ENCODE measurements at places on chromosomes 13 and 19.

DNA sequence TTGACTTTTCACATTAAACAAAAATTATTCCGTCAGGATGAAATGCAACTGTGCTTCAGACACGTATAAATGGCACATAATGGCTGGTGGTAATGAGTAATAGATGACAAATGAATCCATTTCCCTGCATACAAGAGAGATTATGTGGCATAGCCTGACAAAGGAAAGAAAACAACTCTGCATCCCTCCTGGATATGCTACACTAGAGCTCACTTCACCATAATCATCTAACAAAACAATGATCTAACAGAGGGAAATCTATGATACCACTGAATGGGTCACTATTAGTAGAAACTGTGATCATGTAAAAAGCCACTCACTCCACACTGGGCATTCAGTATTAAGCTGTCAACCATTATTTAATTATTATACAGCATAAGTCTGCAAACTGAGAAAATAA lies 1498.4 kb downstream of the EFNB2 start:
- DNase-seq: no peak

GRCh38 chr19:50772476-50772875 lies 2.2 kb downstream of the GPR32 start:
- DNase-seq: no peak

DNA sequence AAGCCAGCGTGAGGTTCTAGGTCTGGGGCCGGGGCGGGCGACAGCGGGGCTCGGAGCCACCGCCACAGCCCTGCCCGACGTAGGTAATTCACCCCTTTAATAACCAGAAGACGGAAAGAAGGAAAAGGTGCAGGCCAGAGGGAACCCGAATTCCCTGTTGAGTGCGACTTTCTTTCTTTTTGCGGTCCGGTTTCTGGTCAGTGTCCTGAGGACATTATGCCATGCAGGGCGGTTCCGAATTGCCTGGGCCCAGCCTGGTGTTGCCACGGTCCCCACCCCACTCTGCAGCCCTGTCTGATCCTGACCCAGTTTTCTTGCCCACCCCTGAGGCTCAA lies 18.4 kb upstream of the TFDP1 start:
- DNase-seq: no peak

- DNase-seq: no peak
These were observed 629.1 kb upstream of the SLC10A2 start for GRCh38 chr13:103695320-103695719.

DNA sequence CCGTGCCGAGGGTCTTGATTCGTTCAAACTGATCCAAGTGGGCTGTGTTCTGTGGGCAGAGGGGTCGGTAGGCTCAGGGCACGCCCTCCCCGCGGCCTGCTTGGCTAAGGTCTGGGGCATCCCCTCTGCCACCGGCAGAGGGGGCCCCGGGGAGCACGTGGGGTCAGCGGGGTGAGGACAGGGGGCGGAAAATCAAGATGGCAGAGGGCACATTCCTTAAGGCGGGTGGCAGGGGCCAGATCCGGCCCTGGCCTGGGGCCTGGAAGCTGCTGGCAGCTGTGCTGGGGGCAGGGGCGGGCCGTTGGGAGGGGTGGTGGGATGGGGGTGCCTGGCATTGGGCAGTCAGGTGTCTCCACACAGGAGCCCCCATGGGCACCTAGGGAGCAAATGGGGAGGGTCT lies 10.7 kb downstream of the PRKACA start:
- DNase-seq: no peak

DNA sequence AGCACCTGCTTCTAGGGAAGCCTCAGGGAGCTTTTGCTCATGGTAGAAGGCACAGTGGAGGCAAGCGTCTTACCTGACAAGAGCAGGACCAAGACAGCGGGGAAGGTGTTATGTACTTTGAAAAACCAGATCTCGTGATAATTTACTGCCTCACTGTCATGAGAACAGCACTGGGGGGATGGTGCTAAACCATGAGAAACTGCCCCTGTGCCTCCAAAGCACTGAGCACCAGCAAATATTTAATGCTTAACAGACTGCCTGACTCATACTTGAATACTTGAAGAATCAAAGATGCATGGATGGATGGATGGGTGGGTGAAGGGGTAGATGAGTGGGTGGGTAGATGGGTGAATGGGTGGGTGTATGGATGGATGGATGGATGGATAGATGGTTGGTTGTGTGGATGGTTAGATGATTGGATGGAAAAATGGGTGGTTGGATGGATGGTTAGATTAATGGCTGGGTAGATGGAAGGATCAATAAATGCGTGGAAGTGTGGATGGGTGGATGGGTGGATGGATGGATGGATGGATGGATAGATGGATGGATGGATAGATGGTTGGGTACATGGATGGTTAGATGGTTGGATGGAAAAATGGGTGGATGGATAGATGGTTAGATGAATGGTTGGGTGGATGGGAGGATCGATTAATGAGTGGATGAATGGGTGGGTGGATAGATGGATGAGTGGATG lies 101.1 kb upstream of the IPO5 start:
- no peak for DNase-seq

DNA sequence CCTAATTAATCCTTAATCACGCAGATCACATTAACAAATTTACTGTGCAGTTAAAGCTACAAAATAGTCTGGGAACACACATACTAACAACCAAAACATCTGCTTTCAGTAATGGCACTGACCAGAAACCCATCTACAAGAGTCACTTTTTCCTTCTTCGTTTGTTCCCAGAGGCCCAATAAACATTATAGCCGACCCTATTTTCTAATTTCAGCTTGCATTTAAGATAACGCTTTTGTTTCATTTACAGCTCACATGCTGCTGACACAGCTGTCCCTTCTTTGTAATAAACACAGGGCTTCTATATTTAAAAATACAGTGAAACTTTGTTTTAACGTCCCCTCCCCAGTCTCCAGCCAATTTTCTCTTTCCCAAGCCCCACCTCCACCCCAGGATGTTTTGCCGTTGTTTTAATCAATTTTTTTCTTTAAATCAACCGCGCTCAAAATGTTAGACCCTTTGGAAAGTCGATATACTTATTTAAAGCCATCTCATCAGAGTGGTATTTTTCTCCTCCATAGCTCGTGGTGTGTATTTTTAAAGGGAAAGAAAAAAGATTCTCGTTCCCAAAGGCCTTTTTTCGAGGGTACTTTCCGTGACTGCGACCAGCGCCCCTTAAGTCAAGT lies 1.7 kb upstream of the WBP4 start:
- no peak for DNase-seq

GRCh38 chr19:41144403-41144802 lies 30.2 kb downstream of the CYP2F1 start:
- DNase-seq: no peak

DNA sequence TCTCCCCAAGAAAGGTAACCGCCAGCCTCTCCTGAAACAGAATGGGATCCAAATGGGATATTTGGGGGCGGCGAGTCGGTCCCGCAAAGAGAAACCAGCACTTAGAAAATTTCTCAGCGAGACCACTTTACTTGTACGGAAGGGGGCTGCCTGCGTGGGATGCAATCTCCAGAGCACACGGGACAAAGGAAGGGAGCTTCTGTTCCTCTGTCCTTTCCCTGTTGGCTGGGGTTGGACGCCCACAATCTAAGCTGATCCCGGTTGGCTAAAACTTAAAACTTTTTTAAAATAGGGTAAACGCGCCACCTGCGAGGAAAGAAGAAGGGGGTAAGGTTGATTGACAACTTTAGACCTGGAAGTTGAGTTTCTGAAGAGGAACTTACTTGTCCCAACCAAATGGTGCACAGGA lies 826 bp upstream of the BSG start:
- no peak for DNase-seq

GRCh38 chr13:34255711-34256110 lies 437.8 kb downstream of the RFC3 start:
- DNase-seq: no peak

GRCh38 chr19:45591004-45591637 lies 6.5 kb upstream of the OPA3 start:
- DNase-seq: no peak

- DNase-seq: no peak
These were observed 5.6 kb downstream of the SAFB start for GRCh38 chr19:5628461-5628860.

DNA sequence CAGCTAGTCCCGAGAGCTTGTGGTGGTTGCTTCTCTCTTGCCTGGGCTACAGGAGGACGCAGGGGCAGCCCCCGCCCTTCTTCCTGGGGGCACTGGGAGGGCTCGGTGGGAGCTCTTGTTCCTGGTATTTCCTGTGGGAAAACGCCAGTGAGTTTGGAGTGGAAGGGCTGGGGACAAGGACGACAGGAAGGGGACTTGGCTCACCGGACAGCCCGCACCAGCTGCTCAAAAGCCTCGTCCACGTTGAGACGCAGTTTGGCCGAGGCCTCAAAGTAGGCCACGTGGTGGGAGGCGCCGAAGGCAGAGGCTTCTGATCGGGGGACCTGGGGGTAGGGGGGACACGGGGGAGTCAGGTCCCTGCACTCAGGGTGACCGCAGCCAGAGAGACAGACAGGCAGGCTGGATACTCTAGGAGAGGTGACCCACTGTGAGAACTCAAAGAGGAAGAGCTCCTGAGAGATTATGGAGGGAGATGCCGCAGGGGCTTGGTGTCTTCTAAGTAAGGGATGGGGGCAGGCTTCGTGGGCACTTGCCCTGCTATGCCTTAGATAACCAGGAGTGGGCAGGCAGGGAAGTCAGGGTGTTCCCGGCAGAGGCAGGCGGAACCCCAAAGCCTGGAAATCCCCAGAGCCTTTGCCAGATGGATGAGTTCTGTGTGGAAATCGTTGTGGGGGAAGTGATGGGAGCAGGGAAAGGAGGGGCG lies 4.3 kb downstream of the RRAS start:
- no peak for DNase-seq

DNA sequence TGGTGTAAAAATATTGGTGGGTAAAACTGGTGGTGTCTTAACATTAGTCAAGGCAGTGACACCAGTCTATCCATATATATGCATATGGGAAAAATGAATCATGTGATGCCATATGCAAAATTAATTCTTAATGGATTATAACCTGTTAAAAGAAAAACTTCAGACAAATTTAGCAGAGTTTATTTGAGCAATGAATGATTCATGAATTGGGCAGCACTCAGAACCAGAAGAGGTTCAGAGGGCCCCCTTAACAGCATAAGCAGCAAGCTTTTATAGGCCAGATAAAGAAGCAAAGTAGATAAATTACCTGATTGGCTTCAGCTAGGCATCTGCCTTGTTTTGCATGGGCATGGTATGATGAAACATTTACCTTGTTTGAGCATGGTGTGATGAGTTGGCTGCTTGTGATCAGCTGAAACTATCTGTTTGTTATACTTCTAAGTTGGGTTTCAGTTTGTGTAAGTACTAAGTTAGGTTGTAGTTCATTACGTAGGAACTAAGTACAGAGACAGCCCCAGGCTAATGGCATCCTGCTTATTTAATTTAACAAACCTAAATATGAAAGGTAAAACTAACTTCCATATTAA lies 66.6 kb downstream of the DNAJC15 start:
- no peak for DNase-seq

DNA sequence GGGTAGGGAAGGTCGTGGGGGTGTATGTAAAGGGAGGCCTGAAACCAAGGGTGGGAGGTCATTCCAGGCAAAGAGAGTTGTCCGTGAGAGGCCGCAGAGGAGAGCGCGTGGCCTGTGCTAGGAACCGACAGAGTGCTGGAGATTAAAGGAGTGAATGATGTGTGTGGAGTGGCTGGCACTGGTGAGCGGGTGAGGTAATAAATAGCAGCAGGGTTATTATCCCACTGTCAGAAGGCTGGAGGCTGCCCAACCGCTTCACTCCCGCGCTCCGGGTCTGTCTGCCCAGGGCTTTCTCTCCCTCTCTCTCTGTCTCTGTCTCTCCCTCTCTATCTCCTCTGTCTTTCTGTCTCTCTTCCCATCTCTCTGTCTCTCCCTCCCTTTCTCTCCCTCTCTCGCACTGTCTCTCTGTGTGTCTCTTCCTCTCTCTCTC lies 17.4 kb downstream of the ZNF579 start:
- no peak for DNase-seq

GRCh38 chr13:72751220-72751619 lies 23.5 kb downstream of the BORA start:
- DNase-seq: no peak

DNA sequence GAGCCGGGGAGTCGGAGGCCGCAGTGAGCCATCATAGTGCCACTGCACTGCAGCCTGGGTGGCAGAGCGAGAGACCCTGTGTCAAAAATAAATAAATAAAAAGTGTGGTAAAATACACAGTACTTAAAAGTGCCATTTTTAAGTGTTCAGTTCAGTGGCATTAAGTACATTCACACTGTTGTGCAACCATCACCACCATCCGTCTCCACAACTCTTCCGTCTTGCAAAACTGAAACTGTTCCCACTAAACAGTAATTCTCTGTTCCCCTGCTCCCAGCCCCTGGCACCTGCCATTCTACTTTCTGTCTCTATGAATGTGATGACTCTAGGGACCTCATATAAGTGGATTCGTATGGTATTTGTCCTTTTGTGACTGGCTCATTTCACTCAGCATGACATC lies 13.3 kb downstream of the SLC25A42 start:
- no peak for DNase-seq

DNA sequence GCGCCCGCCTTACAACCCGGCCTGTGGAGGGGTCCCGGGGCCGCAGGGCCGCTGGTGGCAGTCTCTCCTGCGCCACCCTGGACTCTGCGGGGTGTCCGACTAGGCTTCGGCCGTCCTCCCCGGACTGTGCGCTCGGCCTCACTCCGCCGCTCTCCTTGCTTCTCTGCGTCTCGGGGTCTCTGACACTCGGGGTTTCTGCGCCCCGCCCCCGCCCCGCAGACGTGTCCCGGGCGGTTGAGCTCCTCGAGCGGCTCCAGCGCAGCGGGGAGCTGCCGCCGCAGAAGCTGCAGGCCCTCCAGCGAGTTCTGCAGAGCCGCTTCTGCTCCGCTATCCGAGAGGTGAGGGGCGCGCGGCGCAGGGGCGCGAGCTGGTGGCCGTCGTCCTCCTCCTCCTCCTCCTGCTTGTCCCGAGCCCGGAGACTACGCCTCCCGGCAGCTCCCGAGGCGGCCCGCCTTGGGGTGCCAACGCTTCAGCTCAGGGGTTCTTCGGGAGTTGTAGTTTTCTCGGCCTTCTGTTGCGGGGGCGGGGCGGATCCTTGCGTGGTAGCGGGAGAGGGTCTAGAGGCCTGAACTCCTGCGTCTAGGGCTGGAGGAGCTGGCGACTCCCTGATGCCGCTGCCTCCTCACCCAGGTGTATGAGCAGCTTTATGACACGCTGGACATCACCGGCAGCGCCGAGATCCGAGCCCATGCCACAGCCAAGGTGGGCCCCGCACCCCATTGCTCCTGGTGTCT lies 627 bp downstream of the LIN7B start:
- DNase-seq: no peak
